ENCODE measurements at places on chromosomes 12 and 14. TPM values are rescaled to one million over a fixed set of nuclear protein-coding genes. Genes with fewer than 3 reads are reported as not detected.

HAL gene
- polyA plus RNA-seq = not detected

HNF1A gene
- polyA plus RNA-seq = not detected

MYH6 gene
- not detected for polyA plus RNA-seq

TOMM20L gene
- polyA plus RNA-seq = not detected

TMEM121 gene
- polyA plus RNA-seq = 3.8 TPM

KLRC2 gene
- polyA plus RNA-seq = 13.3 TPM

All from CD8-positive, alpha-beta memory T cell (primary cell).